Tongue (tissue), 3 donors: ENCODE measurements at places on chromosomes 3 and 15. TPM values are rescaled to one million over a fixed set of nuclear protein-coding genes. Genes with fewer than 3 reads are reported as not detected.

Gene IQCB1
- total RNA-seq: 24.7 TPM

Gene BUB1B
- total RNA-seq: 26.4 TPM

Gene LIPC
- total RNA-seq: 1.0 TPM

Gene SPINK8
- total RNA-seq: not detected

Gene CPNE9
- not detected for total RNA-seq

Gene EPHB3
- total RNA-seq: 33.7 TPM

Gene AHSG
- not detected for total RNA-seq

Gene IMPG2
- total RNA-seq: 2.1 TPM

Gene NUP210
- total RNA-seq: 13.6 TPM

Gene SSR3
- 74.9 TPM for total RNA-seq

Gene ANKRD34C
- total RNA-seq: 0.21 TPM

Gene LRRN1
- 48.5 TPM for total RNA-seq
